ENCODE measurements at places on chromosomes 4 and X.

GRCh38 chr4:61891953-61892352 is 691.8 kb downstream of the ADGRL3 start:
- no peak for DNase-seq

DNA sequence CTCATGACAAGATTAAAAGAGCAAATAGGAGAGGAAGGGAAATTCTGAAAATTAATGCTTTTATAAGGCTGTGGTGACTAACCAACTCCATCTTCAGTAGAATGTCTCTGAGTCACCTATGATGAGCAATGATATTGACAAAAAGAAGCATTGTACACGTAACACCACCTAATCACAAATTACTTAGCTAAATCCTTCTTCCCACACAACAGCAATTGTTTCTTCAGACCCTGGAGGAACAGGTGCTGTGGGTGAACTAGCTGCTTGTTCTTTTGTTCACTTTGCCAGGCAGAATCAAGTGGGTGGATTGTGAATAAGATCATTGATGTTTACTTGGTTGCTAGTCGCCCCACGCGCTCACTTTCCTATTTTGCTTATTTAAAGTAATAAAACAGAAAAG is 315.5 kb downstream of the CAMK2D start:
- DNase-seq, result no peak

- DNase-seq, result no peak
Measured at GRCh38 chrX:39247536-39247935, 446.3 kb downstream of the MID1IP1 start.

DNA sequence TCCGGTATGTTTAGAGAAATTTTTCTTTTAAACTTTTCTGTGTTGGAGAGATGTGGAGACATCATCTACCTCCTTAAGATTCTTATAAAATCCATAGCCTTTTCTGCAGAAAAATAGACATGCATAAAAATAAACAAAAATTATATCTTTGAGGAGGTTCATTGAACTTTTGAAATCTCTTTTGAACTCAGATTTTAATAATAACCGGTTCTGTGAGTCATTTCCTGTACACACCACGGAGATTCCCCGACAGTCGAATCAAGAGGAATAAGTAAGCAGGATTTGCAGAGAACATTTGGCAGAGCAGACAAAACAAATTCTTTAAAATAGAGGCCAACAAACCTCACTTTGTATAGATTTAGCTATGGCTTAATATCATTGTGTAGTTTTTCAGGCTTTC is 918.7 kb upstream of the POU3F4 start:
- DNase-seq, result no peak

GRCh38 chrX:43527801-43528200 is 128.3 kb upstream of the MAOA start:
- no peak for DNase-seq

DNA sequence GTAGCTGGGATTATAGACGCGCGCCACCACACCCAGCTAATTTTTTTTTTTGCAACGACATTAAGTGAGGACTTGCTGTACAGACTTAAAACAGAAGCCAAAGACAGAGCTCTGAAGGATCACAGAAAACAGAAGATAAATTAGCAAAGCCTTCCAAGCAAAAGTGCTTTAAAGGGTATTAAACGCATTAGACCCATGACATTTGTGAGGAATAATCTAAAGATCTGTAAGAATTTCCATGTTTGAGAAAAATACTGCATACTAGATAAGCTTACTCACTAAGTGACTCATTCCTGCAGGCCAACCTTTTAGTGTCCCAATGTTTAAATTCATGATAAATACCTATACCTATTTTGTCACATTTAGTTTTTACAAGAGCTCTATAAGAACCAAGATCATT is 27.4 kb downstream of the SMARCA1 start:
- no peak for DNase-seq

DNA sequence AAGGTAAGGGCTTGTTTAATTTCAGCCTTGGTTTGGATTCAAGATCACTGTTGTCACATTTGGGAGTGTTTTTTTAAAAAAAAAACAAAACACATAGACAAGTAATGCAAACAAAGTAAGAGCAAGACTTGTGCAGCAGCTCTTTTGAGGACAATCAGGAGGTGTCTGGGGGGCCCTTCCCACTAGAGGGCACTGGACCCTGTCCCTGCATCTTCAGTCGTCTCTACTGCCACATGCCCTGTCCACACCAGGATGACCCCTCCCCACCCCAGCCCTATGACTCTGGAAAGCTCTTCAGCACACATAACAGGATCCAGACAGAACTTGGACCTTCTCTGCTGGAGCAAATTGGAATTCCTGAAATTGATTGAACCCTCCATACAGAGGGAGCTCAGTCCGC is 71.0 kb downstream of the USP46 start:
- DNase-seq, result no peak

- DNase-seq, result no peak
Measured at GRCh38 chr4:114694770-114695169, 96.2 kb downstream of the UGT8 start.

DNA sequence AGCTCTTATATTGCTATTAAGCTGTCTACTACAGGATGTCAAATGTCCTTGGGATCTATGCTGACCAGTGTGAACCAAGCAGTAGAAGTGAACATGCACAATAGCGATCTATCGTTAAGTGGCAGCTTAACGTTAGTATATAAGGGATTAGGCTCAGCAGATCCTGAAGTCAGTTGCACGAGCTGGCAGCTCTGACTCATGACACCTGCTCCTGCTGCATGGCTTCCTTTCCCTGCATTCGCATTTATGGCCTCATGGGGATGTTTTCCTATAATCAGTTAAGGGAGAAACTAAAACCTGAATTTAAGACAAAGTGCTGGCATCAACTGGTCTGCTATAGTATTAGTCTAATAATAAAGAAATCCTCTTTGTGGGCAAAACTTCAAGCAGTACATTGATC is 12.7 kb upstream of the MCUB start:
- DNase-seq, result no peak

DNA sequence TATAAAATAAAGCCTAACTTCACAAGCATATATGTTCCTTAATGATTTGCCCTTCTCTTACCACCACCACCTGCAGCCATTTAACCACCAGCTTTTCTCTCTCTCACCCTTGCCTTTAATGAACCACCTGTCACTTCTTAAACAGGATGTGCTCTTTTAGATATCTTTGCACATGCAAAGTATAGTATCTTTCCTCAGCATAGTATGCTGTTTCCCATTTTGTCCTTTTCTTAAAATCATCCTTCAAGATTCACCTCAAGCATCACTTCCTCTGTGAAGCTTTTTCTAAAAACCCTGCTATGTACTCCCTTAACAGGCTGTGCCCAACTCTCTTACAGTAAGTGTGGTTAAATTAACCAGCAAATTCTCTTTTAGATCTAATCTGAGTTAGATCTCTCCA is 8.2 kb upstream of the CNOT6L start:
- DNase-seq, result no peak

DNA sequence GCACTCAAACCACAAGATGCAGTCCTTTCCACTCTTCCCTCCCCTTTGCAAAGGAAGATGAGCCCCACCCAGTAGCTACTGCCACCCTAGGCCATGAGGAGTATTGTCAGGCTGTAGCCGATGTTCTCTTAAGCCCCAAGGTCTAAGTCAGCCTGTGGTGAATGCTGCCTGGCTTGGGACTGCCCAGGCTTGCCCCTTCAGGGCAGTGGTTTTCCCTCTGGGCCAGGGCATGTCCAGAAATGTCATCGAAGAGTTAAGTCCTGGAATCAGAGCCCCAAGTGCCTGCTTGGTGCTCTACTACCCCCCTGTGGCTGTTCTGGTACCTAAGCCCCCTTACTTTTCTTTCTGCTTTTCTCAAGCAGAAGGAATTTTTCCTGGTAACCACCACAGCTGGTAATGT is 11.8 kb upstream of the PGK1 start:
- DNase-seq, result no peak

- no peak for DNase-seq
Measured at GRCh38 chr4:62126064-62126732, 926.1 kb downstream of the ADGRL3 start.

- DNase-seq, result no peak
Measured at GRCh38 chrX:16347968-16348670, 180.8 kb downstream of the MAGEB17 start.

DNA sequence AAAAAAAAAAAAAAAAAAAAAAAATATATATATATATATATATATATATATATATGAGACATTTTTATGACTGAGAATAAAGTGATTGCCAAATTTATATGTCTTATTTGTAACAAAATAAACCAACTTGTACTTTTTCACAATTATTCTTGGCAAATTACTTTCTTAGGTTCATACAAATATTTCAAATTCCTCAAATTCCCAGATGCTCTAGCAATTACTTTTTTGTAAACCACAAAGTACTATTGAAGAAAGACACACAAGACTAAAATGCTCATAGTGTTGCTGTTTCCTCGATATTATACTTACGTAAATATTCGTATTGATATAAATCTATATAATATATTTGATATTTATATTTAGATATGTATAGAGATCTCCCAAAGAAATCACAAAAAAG is 390.0 kb downstream of the FAT4 start:
- no peak for DNase-seq

DNA sequence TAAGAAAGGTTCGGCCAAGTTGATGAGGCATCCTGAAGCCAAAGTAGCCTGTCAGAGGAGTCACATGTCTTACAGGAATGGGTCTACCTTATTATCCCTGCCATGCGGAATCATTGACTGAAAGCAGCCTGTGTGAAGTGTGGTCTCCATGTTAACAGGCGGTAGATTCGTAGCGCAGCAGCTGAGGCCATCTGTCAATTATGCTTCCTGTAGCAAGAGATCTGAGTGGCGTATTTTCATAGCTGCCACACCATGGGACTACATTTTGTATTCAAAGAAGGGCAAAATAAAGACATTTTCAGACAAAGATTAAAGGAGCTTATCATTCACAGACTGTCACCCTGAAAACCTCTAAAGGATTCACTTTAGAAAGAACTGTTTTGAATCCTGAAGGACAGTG is 11.2 kb upstream of the MED14 start:
- DNase-seq, result no peak

- no peak for DNase-seq
Measured at GRCh38 chr4:107906458-107907100, 24.8 kb upstream of the CYP2U1 start.

GRCh38 chr4:159487284-159487747 is 384.4 kb downstream of the RAPGEF2 start:
- no peak for DNase-seq

- no peak for DNase-seq
Measured at GRCh38 chr4:25493466-25493865, 116.4 kb downstream of the ANAPC4 start.

DNA sequence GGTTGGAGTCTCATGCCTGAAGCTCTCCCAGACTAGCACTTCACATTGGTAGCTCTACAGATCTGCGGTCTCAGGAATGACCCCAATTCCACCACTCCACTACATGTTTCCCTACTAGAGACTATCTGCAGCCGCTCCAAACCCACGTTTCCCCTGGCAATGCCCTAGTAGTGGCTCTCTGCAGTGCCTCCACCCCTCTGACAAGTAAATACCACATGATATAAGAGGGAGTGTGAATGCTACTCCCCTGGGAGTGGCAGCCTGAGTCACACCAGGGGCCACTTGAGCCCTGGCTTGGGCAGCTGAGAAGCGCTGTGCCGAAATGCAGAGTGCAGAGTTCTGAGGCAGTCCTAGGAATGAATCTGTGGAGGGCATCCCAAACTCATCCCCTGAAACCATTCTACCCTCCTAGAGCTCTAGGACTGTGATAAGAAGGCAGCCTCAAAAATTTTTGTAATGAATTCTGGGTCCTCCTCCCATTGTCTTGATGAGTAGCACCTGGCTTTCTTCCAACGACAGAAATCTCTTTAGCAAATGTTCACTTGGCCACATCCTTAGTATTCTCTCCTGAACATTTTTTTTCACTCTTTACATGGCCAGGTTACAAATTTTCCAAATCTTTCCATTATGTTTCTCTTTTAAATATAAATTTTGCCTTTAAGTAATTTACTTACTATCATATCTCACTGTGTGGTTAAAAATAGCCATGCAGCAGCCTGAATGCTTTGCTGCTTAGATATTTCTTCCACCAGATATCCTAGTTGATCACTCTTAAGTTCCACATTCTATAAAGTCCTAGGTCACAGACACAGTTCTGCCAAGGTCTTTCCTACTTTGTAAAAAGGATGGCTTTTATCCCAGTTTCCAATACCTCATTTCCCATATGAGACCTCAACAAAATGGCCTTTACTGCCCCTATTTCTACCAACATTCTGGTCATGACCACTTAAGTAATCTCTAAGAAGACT is 160.2 kb upstream of the CPEB2 start:
- no peak for DNase-seq
